ENCODE measurements at places on chromosomes 12 and 14.

- no peak for DNase-seq
Observed at GRCh38 chr14:32428875-32429274, 99.8 kb downstream of the AKAP6 start.

DNA sequence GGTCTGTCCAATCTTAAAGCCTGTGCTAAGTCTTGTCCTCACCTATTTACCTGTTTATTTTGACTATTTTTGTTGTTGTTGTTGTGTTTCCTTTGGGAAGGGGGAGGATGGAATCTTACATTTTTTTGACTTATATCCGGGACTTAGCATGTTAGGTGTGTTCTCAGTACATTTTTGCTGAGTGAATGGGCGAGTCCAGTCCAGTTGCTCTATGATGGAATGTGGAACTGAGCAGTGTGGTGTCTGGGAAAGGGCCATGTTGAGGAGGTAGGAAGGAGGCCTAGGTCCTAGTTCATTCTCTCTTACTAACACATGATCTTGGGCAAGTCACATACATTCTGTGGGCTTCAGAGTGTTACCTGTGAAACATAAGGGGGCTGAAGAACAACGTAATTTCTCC, 80.9 kb upstream of the SLC38A2 start:
- no peak for DNase-seq

GRCh38 chr12:52005218-52005902, 1.4 kb upstream of the TAMALIN start:
- no peak for DNase-seq

DNA sequence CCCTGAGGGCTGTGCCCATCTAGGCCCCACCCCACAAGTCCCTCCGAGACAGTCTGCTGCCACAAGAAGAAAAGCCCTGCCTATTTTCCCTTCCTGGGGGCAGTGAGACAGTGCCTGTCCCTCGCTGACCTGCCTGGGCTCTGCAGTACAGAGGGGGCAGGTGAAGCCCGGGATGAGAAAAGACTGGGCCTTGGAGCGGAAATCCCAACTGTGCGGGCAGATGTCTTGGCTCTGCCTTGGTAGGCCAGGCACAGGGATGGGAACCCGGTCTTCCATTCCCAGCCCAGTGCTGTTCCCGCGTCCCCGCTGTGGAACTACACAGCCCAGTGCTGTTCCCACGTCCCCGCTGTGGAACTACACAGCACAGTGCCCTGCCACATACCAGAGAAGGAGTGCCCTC, 12.8 kb upstream of the NXPH4 start:
- DNase-seq, result no peak

- DNase-seq, result no peak
Observed at GRCh38 chr12:50569321-50569720, 64.5 kb downstream of the DIP2B start.

DNA sequence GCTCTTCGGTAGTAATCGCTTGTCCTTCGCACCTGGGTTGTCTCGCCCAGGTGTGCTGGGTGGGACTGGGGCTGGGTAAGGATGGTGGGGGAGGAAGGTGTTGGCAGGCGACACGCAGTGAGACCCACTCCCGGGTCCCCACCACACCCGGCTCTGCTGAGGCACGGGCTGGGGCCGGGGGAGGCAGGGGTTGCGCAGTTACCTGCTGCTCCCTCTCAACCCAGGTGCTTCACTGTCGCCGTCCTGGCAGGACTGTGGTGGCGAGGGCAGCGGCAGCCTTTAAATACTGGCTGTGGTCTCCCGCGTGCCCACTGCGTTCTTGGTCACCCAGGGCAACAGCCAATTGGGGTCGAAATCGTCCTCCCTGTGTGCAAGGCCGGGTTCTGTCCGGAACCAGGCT, at the start of gene CCER1:
Gene CCER1 (minus strand): TSS at position 256 of the 400 bp plus-strand sequence. CDS start 434 bp downstream, outside the sequence.
- no peak for DNase-seq

- DNase-seq, result no peak
Observed at GRCh38 chr14:77180726-77181602, 634 bp upstream of the TMEM63C start.

GRCh38 chr14:32480337-32480736, 151.2 kb downstream of the AKAP6 start:
- DNase-seq, result no peak

DNA sequence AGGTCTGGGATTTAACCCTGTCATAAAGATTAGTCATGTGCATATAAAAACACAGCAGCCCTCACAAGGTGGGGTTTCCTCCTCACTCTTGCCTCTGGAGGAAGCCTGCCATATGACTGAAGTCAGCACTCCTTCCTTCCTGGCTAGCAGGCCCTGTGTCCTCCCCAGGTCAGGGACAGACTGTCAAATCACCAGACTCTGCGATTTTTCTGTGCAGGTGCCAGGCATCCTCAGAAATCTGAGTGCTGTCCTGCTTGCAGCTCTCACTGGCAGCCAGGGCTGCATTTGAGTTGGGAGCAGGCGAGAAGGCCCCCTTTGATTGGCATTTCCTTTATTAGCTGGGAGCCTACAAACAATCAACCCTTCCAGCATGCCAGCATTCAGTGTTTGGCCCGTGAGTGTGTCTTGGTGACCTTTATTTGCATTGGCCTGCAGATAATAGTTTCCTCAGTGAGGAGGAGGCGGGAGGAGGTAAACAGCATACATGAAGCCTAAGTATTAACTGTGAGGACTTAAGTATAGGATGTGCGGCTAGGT, 183.8 kb upstream of the ARHGAP5 start:
- DNase-seq, result peak; percentile 47

- DNase-seq, result peak; percentile 10
Observed at GRCh38 chr14:24264298-24264697, 1.3 kb upstream of the TGM1 start.
